Fibroblast of skin of right biceps (primary cell): ENCODE measurements at places on chromosomes 12 and 14.

DNA sequence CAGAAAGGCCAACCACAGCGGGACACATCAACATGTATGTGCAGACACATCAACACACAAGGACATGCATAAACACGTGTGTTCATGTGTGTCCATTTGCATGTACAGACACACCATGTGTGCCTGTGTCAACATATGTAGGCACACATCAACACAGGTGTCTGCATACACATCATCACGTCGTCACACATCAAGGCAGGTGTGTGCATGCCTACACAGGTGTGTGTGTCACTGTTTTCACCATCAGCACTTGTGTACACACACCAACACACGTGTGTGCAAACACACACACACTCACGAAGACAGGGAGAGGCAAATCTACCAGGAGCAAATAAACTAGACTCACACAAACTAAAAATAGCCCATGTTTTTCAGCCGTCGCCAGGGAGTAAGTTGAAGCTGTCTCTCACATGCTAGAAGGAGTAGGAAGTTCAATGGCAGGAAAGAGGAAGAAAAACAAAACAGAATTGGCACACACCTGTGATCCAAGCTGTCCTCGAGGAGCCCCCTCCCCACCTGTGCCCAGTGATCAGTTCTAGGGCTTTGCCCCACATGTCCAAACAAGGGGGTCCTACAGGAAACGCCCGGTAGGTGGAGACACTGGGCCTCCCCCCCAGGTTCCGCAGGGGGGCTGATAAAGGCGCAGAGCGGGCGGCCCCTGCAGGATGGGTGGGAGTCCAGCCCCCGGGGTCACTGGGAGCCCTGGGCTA, 7.4 kb downstream of the SCARB1 start:
- no peak for DNase-seq

- DNase-seq: peak; percentile 77
Measured at GRCh38 chr12:54220092-54220557, 31.3 kb upstream of the SMUG1 start.

DNA sequence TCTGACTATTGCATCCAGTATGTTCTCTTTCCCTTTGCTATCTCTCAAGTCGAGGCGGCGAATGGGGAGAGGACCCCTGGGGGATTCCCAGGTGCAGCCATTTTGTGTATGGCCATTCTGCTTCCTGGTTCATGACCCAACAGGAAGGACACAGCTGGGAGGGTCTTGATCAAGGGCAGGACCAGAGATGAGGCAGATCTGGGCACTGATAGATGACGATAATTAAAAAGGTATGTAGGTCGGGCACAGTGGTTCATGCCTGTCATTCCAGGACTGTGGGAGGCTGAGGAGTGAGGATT, 73.9 kb downstream of the EID3 start:
- no peak for DNase-seq

DNA sequence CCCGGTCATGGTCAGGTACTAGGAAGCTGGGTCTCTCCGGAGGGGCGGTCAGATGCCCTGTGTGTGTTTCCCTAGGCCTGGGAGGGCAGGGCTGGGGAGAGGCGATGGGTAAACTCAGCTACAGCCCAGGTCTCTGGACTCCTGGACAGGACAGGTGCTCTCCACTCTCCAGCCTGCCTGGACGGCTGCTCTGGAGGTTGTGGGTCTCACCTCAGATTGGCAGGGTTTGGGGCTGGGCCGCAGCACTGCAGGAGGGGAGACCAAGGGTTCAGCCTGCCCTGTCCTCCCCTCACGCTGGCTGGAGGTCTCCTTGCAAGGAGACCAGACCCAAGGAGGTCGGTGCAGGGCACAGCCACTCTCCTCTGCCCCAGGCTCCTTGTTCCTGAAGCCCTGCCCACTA, 7.8 kb downstream of the KRT80 start:
- no peak for DNase-seq

DNA sequence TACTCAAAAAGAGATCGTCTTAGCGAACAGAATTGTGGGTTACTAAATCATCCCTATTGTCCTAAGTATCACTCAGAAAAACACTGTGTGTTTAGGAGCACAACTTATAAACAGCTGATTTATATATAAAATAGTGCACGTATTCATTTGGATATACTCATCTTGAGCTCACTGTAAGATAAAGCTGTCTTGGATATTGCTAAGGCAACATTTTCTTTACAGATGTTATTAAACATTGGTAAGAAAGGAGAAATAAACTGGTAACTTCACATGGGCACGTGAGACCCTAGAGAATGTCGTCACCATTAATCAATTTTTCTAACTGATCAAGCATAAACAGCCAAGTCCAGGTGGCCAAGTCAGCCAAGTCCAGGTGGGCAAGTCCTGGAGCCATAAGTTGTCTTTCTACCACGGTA, 1.7 kb downstream of the PAWR start:
- no peak for DNase-seq

GRCh38 chr14:87712396-87713090, 280.4 kb downstream of the GALC start:
- DNase-seq: peak; percentile 30

GRCh38 chr12:1640328-1641234, 11.6 kb downstream of the WNT5B start:
- no peak for DNase-seq

DNA sequence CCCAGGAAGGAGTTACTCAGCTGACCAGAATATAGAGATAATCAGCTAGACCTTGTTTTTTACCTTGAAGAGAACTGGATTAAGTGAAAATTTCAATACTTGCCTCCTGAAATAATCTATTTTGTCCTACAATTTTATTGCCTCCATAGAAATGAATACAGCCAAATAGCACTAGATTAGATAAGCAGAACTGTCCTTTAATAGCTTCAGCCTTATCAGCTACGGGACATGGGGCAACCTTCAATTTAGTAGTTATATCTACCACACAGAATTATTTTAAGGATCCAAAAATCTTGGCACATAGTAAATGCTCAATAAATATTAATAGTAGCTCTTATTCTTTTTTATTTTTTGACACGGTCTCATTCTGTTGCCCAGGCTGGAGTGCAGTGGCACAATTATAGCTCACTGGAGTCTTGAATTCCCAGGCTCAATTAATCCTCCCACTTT, 67.2 kb upstream of the PLEKHG3 start:
- DNase-seq: no peak

- DNase-seq: no peak
Measured at GRCh38 chr12:53538209-53538689, 31.0 kb upstream of the NPFF start.

- DNase-seq: peak; percentile 78
Measured at GRCh38 chr14:23366426-23366921, 1.5 kb upstream of the EFS start.

DNA sequence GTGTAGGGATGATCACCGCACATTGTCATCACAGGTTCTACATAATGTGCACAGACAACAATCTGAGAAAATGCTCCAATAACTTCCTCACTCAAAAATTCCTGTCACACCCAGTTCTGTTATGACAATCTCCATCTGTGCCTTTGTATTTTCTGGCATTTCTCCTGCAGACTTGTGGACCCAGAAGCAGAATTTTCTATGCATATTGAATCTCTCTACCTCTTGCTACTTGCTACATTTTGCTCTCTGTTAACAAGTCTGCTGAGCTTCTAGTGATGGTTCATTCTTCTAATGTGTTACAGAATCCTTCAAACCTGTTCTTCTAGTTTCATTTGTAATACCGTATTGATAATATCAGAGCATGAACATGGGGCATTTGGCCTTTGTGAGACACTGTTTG, 127.8 kb upstream of the PTPRQ start:
- no peak for DNase-seq

DNA sequence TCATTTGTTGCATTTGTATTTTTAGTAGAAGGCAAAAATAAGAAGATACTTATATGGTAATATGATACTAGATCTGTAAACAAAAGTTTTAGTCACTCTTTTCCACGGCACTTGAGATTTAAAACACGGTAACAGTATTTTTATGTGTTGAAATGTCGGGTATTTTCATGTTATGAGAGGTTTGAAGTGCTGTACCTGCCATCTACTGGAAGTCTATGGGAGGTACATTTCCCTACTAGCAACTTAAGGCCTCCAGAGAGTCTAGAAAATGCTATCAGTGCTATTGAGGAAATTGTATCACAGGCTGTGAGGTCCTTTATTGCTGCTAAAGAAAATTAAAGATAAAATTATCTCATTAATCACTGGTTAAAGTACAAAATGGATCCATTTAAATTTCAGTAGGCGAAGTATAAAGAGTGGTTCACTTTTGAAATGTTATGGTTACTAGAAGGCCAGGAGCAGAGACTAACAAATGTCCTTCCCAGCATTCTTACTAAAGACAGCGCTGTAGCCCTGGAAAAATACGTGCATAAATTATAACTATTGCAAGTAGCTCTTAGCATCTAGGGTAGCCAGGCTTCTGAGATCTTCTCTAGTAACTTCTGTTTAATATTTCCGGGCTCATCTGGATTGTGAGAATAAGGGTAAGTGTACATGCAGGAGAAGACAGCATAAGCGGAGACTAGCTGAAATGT, 77.6 kb upstream of the PRKD1 start:
- DNase-seq: peak; percentile 63

GRCh38 chr14:69291396-69291795, 31.4 kb downstream of the GALNT16 start:
- no peak for DNase-seq

DNA sequence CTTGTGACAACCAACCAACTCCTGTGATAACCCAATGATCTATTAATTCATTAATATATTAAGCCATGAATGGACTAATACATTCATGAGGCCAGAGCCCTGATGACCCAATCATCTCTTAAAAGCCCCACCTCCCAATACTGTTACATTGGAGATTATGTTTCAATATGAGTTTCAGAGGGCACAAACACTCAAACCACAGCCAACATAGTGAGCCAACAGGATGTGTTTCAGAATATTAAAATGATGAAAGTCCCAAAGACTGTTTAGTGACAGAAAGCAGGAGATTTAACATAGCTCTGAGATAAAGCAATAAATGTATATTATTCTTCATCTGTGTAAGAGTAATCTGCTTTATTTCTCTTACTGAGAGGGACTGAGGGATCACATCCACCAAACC, 71.7 kb downstream of the PTPRO start:
- no peak for DNase-seq

DNA sequence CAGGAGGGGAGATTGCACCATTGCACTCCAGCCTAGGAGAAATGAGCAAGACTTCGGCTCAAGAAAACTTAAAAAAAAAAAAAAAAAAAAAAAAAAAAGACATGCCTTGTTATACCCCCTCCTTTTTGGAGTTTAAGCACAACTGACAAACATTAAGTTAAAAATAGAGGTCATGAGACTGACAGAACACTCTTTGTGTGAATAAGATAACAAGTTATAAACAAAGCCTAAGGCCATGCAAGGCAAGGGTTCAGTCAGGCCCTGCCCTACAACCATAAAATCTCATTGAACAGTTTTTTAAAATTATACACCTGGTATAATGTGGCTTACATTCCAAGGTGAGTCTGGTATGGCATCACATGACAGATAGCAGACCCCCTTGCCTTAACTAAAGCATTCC, 39.3 kb downstream of the TSPAN19 start:
- DNase-seq: no peak

DNA sequence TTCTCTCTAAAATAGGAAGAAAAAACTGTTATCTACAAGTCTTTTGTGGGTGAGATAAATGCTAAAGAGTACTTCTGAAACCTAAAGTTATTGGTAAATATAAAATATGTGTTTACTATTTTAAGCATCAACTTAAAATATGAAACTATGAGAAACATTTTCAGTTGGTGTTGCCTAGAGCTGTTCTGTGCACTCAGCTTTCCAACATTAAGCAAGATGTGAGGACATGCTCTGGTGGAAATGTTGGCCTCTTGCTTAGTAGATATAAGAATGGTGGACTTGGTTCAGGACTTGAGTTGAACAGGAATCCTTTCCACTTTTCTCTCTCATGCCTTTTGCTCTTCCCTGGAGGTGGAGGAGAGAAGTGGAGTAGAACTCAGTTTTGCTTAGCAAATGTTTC, 164.1 kb upstream of the PELI2 start:
- no peak for DNase-seq

DNA sequence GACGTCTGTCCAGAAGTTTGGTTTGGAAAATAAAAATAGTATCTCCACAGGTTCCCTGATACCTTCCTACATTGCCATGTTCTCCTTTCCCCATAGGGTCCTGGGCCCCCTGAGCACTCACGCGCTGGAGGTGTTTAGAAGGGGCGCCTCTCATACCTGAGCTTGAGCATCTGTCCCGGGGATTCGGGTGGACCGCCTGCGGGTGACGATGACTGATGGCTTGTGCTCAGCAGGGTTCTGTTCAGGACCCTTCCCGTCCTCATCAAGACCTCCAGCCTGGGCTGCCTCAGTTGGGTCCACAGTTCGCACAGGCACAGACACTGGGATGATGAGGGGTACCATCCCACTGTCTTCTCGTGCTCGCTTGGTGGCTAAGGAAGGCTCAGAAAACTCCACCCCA, 22.7 kb upstream of the PNMA1 start:
- DNase-seq: no peak

DNA sequence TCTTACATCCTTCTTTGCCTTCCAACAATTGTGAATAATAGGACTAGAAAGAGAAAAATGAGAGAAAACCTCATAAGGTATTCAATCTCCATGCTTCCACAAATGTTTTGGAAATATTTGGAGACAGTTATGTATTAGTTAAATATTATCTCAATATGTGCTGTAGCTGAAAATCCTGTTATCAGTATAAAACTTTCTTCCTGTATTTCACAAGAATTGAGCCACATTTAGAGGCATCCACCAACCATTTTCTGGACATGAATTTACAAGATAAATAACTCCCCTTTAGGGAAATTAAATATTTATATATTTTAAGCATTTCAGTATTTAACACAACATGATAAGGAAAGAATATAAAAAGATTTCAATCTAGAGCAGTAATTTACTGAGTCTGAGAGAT, 200.3 kb downstream of the GPHN start:
- DNase-seq: no peak

GRCh38 chr14:92926180-92926845, 3.4 kb downstream of the CHGA start:
- DNase-seq: no peak

GRCh38 chr12:107468182-107468581, 217.4 kb upstream of the PWP1 start:
- DNase-seq: no peak

- peak; percentile 79 for DNase-seq
Measured at GRCh38 chr12:124621296-124621660, 53.9 kb upstream of the NCOR2 start.

GRCh38 chr12:86265329-86265695, 9.1 kb upstream of the MGAT4C start:
- DNase-seq: no peak

- no peak for DNase-seq
Measured at GRCh38 chr12:16392846-16393535, 45.5 kb downstream of the MGST1 start.

DNA sequence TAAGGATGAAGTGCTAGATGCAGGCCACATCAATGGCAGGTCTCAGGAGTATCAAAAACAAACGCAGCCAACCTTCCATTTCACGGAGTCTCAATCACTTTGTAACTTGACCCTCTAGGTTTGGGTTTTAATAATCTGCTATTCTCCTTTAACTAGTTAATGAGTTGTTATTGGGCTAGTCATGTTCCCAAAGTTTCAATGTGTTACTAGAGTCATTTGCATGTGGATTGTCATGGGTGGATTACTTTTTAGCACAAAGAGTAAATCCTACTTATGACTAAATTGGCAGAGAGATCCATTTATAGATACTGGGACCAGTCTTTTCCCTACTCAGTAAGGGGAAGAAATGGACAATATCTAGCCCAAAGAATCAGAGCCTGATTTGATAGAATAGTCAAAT, 151.0 kb downstream of the BCAT1 start:
- no peak for DNase-seq
